NCI-H2171 (cell line): ENCODE measurements at places on chromosomes 3 and 15.

DNA sequence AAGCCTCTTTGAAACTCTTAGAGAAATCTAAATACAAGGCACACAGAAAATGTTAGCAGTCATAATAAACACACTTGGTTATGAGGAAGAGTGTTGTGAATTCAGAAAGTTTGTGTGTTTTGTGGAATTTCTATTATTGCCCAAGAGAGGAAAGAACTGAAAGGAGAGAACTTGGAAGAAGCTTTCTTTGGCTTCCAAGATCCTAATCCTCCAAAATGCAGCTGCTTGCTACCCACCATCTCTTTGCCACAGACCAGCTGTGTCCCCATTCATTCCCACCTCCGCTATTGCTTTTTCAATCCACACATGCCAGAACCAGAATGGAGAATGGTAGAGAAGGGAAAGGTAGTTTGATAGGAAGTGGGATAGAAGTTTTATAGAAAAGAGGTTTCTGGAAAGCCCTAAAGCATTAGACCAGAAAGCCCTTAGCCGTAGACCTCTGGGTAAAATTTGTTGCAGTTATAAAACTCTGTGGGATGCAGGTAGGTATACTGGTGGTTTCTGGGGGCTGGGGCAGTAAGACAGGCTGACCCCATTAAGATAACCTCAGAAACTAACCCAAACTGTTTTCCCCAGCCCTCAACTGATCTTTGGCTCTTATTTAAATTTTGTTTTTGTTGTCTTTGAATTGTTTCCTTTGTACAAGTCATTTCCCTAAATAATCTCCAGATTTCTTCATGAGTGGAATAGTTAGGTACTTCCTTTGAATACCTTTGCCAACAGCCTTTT is 108.5 kb downstream of the FILIP1L start:
- no peak for DNase-seq

DNA sequence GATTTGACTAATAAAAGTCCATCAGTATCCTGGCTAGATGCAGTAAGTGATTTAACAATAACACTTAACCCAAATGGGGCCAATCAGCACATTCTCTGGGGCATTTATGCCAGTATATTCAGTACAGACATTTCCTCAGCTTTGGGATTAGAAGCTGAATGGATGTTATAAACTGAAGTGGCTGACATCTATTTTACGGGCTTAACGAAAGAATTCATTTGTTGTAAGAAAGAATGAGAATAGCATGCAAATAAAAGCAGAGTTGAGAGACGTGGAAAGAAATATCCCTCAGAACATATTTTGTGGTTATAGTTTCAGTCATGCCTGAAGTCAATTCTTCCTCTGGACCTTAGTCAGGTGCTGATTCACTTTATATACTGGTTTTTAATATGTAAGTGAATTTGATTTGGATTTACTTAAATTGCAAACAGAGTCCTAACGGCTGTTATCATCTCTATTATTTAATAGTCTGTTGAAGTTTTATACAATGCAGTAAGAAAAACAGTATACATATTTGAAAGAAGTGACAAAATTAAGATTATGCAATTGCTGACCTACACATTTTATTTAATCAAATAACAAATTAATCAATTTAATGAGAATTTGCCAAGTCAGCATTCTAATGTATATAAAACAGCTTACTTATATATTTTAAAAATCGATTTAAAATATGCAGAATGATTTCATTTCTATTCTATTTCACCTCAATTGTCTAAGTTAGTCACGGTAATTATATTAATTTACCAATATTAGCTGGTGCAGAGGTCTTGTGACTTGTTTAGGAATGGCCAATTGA is 513.9 kb upstream of the CADM2 start:
- DNase-seq: no peak

DNA sequence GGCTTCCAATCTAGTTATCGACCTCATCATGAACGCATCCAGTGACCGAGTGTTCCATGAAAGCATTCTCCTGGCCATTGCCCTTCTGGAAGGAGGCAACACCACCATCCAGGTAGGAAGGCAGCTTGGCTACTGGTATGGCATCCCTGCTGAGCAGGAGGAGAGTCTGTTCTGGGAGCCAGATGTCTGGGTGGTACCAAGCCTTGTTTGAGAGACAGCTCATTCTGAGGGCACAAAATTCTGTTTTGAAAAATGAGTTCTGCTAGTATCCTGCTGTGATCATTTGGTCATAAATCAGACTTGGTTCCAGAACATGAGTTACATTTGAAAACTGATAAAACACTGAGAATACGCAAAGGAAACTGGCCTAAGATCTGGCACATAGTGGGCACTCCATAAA is 242.1 kb downstream of the ITPR1 start:
- DNase-seq: no peak

- DNase-seq: no peak
Observed at GRCh38 chr15:95957861-95958260, 372.6 kb upstream of the NR2F2 start.

DNA sequence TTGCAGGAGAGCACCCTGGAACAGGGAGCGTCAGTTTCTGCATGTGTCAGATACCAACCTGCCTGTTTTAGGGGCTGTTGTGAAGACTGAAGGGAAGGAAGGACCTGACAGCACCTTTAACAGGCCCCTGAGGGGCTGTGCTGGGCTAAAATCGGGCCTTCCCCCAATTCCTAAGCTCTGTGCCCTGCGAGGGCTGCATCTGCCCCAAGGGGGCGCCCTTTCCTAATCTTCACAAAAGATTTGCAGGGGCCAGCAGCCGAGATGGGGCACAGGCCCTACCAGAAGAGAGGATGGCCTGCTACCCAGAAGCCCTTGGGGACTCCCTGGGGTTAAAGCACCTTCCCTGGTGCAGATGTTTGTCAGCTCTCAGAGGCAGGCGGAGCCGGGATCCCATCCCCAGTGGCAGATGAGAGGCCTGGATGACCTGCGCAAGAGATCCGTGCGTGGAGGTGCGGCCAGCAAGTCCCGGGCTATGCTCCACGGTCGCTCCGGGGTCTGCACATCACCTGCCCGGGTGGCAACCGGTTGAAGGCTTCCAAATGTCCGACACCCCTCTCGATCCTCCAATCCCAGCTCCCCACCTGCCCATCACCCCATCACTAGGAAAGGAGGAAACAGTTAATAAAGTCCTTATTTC is 53.6 kb downstream of the RHCG start:
- DNase-seq: peak; percentile 17

- no peak for DNase-seq
Observed at GRCh38 chr15:66477011-66477410, 20.6 kb downstream of the SNAPC5 start.

GRCh38 chr15:64862408-64862807 is 20.7 kb downstream of the PLEKHO2 start:
- DNase-seq: no peak

- DNase-seq: no peak
Observed at GRCh38 chr3:86451749-86452148, 539.2 kb downstream of the VGLL3 start.

GRCh38 chr3:36164400-36164799 is 215.9 kb upstream of the STAC start:
- no peak for DNase-seq

DNA sequence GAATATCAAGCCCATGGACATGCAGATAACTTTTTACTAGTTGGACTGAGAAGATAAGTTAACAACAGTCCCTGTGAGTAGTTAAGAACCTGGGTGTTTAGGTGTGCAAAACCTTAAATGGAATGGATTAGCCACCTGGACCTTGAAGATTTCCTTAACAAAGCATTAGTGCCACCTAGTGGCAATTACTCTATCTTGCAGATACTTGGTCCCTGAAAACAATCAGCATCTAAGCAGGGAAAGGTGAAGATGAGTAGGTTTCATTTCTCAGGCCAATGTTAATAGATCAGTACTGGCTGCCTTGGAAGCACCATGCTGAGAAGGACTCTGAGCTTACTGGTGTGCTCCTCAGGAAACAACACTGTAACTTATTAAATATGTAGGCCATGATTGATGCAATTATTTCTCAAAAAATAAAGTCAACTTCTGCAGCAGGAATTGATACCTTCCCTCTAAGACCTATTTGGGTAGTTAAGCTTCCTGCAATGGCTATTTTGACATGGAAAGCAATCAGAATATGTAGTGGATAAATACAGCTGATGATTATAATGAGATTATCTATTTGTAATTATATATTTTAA is 329.4 kb downstream of the TBC1D5 start:
- peak; percentile 24 for DNase-seq

- no peak for DNase-seq
Observed at GRCh38 chr15:66269326-66270090, 16.0 kb upstream of the MEGF11 start.

- DNase-seq: no peak
Observed at GRCh38 chr15:53512029-53512428, 247.4 kb downstream of the WDR72 start.

GRCh38 chr15:56495053-56495452 is 30.1 kb upstream of the MNS1 start:
- DNase-seq: no peak

- DNase-seq: no peak
Observed at GRCh38 chr15:95265419-95265997, 1034.1 kb downstream of the MCTP2 start.

DNA sequence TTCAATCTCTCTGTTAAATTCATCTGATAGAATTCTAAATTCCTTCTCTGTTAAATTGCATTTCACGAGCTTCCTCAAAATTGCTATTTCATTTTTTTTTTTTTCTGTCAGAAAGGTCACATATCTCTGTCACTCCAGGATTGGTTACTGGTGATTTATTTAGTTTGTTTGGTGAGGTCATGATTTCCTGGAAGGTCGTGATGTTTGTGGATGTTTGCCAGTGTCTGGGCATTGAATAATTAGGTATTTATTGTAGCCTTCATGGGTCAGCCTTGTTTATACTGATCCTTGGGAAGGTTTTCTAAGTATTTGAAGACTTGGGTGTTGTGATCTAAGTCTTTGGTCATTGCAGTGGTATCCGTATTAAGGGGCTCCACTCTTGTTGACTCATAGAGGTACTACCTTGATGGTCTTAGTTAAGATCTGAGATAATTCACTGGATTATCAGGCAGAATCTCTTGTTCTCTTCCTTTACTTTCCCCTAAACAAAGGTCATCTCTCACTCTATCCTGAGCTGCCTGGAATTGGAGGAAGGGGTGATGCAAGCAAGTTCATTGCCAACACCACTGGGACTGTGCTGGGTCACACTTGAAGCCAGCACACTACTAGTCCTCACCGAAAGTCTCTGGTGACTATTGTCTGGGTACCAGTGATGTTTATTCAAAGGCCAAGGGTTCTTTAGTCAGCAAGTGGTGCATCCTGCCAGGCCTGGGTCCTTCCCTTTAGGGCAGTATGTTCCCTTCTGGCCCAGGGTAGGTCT is 231.1 kb downstream of the GBE1 start:
- DNase-seq: no peak

GRCh38 chr15:93524432-93524831 is 435.4 kb upstream of the RGMA start:
- DNase-seq: no peak

GRCh38 chr15:66603301-66604179 is 37.7 kb upstream of the LCTL start:
- DNase-seq: peak; percentile 4

GRCh38 chr15:91844928-91845327 is 8.6 kb upstream of the SLCO3A1 start:
- no peak for DNase-seq

DNA sequence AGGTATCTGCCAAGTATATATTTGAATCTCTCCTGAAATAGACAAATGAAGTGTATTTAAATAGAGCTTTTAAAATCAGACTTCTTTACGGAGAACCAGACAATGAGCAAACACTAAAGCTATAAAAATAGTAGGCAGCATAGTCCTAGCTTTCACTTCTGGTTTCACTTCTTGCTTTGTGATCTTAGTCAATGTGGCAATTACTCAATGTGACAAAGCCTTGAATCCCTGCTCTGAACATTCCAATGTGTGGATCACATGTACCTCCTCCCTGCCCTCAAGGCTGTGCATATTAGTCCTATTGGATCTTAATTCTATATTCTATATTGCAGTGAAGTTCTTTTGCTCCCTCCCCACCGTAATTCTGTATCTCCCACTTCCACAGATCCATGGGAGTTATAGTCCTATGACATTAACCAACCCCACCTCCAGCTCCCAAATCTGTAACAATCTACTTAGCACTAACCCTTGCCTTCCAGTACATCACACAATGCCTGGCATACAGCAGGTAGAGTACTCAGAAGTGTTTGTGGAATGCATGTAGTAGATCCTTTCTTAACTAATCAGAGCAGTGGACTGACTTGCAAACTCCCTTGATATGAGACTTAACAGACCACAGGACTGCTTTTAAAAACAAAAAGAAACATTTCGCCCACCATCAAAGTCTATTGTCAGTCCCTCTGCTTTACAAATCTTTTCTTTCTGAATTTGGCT is 24.3 kb upstream of the CP start:
- DNase-seq: no peak

DNA sequence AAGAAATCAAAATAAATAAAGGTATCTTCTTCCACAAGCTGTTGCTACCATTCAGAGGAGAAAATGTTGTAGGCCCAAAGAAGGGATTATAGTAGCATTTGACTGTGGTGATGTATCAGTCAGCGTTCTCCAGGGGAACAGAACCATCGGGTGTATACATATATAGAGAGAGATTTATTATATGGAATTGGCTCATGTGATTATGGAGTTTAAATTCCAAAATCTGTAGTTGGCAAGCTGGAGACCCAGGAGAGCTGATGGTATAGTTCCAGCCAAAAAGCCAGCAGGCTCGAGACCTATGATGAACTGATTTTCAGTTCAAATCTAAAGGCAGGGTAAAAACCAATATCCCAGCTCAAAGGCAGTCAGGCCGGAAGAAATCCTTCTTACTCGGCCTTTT is 7.4 kb upstream of the SPG21 start:
- no peak for DNase-seq

DNA sequence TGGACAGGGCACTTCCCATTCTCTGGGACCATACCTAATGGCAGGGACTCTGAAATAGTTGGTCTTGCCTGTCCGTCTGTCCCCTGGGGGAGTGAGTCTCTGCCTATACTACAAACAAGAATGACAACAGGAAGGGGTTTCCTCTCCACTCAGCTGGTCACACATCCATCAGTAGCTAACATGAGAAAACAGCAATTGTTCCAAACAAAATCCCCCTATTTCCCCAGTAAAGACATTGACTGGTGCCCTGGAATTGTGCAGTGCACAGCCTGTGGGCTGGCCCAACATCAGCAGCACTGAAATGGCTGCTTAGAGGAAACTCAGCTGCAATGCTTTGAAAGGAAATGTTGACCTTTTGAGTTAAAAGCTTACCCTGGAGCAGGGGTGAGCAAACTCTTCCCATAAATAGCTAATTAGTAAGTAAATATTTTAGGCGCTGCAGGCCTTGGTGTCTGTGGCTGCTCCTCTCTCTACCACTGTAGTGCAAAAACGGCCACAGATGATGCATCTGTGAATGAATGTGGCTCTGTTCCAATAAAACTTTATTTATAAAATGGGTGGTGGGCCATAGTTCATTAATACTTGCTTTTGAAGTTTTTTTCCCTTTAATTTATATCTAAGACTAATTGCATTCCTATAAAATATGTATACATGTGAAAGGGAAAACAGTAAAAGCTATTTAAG is 174.3 kb downstream of the KLF13 start:
- no peak for DNase-seq

GRCh38 chr3:22098021-22098420 is 347.0 kb upstream of the ZNF385D start:
- no peak for DNase-seq

GRCh38 chr3:16254916-16255315 is 9.8 kb downstream of the DPH3 start:
- no peak for DNase-seq
